NCI-H774 (cell line): ENCODE measurements at places on chromosomes 2 and 18.
A peak's percentile ranks its signal among the peaks of the same experiment; 100 is the strongest.

DNA sequence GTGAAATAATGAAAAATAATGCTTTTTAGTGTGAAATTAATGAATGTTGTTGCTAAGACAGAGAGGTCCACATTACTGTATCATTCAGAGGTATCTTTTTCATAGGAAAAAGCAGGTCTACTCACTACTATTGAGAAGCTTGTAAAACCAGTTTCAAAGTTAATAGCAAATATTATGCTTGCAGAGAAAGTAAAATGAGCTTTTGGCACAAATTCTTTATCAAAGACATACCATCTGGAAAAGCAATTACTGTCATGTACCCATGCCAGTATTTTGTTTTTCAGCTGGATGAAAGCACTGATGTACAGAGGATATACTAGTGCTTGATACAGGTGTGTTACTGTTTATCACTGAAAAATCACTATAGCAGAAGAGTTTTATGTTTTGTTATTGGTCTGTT lies 77.5 kb downstream of the NCOA1 start:
- peak; percentile 15 for DNase-seq

GRCh38 chr2:113976277-113976928 lies 86.5 kb downstream of the ACTR3 start:
- no peak for DNase-seq

GRCh38 chr2:8524388-8524787 lies 157.5 kb upstream of the ID2 start:
- no peak for DNase-seq

- no peak for DNase-seq
These were observed 299.6 kb downstream of the PAX3 start for GRCh38 chr2:221999166-221999565.

- DNase-seq, result no peak
These were observed 24.3 kb downstream of the INPP5D start for GRCh38 chr2:233084488-233084887.

DNA sequence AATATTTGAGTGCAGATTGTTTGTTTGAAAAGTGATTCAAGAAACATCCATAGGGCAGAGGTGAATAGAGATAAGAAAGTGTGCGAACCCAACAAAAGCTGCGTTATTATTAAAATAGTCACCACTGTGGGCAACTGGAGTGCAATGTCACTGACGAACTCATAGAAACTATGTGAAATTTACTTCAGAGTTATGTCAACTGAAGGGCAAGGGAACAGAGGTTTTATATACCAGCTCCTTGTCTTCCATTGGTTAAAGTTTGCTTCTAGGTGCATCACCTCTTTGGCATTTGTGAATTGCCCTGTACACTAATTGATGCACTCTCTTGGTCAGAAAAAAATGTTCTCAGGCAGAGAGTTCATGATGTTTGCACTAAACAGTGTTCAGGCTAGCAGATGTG lies 110.5 kb upstream of the NYAP2 start:
- no peak for DNase-seq

DNA sequence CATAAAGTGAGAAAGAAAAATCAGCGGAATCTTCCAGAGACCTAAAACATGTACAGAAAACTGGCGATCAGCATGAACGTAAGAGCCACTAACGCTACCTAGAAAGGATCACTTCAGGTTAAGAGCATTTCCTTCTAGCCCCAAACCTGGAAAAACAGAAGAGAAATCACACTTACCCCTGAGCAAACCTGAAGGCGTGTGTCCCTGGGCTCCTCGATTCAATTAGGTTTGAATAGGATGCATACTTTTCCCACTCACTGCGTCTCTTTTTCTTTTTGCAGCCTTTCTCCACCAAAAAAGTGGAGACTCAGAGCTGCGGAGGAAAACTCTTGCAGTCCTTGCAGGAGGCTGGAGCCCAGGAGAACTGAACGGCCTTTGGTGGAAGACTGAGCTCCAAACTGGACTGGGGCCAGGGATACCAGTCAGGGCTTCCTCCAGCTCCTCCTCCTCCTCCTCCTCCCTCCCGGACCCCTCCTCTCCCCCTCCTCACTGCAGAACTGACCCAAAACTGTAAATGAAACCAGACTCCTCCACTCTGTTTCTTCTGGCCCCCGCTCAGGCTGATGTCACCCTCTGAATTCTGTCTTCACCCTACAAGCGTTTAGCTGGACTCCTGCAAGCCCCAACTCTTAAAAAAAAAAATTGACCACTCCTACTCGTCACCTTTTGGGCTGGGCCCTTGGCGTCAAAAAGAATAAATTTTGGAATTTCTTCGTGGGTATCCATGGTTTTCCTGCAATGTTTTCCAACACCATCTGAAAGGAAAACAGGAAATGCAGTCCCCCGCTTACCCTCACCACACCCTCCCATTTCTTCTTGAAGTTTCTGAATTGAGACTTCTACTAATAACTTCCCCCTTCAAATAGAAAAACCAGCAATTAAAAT lies at the start of gene COL6A3:
Gene COL6A3 (minus strand): TSS at position 388 of the 885 bp plus-strand sequence. CDS start 17,347 bp downstream, outside the sequence.
- DNase-seq, result no peak

- DNase-seq, result no peak
These were observed 38.8 kb downstream of the ACSL3 start for GRCh38 chr2:222899413-222900181.

DNA sequence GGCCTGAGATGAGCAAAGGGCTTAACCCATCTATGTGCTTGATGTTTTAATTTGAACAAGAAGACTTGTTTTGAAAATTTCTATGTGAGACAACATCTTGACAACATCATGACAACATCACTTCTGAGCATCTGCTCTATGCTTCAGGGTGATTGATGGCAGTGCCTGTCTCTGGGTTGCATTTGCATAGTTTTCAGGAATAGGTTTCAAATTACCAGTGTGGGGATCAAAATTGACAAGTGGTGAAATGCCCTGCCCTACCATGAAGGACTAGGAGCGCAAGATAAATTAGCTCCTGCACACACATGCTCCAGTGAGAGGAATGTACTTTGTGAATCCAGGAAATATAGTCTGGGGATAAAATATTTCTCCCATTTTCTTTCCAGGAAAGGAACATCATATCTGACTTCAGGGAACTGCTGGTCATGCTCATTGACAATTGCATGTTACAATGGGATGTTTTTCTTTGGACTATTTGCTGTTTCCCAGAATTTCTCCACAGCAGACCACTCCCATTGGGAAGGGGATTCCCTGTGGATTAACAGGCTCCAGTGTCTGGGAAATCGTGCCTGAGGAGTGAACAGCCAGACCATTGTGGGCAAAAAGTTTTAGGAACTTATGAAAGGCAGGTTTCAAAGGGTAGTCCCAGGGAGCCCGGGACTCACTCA lies 45.3 kb upstream of the IL1R2 start:
- no peak for DNase-seq

DNA sequence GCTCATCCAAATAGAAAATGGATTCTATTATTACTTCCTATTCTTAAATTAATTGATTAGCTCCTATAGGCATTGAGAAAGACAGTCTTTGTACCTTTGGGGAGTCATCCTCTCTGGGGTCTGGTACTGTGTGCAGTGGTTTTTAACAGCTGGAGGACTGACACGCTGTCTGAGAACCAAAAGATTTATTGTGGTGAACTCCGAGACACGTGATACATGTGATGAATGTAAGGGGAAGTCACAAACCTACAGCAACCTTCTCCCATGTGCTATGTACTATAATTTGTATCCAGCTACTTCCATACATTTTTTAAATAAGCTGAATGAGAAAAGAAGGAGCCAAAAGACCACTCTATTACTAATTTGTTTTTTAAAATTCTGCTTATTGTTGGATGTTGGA lies 133.7 kb downstream of the GALNT3 start:
- DNase-seq, result no peak

GRCh38 chr2:25453199-25453905 lies 111.6 kb upstream of the DNMT3A start:
- no peak for DNase-seq

- DNase-seq, result peak; percentile 20
These were observed 346.7 kb upstream of the LRATD1 start for GRCh38 chr2:14285812-14286211.

DNA sequence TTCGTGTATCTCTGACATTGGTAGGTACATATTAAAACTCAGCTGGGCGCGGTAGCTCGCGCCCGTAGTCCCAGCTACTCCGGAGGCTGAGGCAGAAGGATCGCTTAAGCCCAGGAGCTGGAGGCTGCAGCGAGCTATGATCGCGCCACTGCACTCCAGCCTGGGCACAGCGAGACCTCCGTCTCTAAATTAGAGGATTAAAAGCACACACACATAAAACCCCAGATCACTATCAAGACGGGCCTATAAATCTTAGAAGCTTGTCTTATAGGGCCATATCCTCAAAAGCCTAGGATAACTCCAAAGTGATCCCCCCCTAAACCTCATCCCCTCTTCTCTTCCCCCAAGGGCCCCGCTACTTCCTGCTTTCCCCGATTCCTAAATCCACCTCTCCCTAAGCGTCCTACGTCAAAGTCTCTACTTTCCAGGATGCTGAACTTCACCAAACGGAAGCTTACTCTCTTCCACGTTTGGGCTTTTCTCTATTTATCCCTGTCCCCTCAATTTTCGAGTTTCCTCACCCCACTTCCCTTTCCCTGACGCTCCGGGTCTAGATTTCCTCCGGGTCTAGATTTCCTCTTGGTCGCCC lies 707 bp downstream of the KRCC1 start:
- no peak for DNase-seq
